Activated CD4-positive, alpha-beta T cell treated with anti-CD3 and anti-CD28 coated beads for 48 hours (primary cell): ENCODE measurements at places on chromosomes 16 and 17.

GRCh38 chr17:35725058-35725457, 6.4 kb upstream of the RASL10B start:
- no peak for DNase-seq

DNA sequence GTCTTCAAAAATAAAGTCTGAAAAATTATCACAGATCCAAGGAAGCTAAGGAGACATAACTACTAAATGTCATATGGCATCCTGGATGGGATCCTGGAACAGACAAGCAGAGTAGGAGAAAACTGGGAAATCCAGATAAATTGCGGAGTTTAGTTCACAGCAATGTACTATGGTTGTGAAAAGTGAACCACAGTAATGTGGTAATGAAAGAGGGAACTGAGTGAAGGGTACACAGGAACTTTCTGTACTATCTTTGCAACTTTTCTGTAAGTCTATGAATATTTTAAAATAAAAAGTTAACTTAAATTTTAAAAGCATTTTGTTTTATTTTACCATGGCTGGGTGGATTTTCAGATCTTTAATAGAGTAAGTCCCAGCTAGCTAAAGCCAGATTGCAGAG, 16.3 kb downstream of the SLFN12L start:
- no peak for DNase-seq

GRCh38 chr16:13332713-13333255, 431.4 kb downstream of the SHISA9 start:
- DNase-seq = no peak

DNA sequence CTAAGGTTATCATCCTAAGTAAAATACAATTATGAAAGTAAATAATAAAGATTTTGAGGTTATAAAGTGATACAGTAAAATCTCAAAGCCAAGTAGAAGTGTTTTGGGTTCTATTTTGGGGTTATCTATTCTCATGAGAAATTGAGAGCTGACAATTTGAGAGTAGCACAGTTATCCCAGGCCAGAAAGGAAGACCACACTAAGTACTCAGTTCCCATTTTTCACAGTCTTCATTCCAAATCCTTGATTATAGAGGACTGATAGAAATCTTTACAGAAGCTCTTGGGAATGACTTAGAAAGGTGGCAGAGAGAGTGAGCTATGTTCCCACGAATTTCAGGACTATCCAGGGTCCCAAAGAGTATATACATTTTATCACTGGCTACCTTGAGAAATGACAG, 4.6 kb downstream of the GFOD2 start:
- no peak for DNase-seq

DNA sequence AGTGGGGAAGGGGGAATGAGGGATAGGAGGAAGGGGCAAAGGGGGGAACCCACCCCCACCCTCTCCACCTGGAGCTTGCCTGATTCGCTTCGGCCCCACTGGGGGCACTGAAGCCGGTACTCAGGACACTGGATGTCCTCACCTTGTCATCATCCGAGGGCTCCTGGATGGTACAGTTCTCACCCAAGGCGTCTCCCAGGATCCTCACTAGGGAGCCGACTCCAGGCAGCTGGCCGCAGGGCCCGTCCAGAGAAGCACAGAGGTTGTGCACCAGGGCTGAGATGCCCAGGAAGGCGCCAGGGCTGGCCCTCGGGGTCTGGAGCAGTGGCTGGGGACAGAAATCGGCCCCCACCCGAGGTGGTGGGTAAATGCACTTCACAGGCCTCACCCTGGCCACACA, 92.3 kb downstream of the LITAF start:
- no peak for DNase-seq

GRCh38 chr16:13348416-13348815, 447.0 kb downstream of the SHISA9 start:
- no peak for DNase-seq

DNA sequence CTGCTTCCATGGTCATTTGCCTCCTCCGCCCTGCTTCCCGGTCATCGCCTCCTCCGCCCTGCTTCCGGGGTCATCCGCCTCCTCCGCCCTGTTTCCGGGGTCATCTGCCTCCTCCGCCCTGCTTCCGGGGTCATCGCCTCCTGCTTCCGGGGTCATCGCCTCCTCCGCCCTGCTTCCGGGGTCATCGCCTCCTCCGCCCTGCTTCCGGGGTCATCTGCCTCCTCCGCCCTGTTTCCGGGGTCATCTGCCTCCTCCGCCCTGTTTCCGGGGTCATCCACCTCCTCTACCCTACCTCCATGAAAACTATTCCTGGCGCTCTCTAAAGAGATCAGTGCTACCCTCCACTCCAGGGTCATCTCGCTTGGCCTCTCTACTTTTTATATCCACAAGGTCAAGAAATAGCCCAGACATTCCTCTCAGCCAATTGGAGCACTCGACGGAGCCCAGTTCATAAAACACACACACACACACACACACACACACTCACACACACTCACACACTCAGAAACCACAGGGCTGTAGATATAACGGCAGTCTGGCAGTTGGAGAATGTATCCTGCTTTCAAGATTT, 44.8 kb downstream of the TRARG1 start:
- no peak for DNase-seq

DNA sequence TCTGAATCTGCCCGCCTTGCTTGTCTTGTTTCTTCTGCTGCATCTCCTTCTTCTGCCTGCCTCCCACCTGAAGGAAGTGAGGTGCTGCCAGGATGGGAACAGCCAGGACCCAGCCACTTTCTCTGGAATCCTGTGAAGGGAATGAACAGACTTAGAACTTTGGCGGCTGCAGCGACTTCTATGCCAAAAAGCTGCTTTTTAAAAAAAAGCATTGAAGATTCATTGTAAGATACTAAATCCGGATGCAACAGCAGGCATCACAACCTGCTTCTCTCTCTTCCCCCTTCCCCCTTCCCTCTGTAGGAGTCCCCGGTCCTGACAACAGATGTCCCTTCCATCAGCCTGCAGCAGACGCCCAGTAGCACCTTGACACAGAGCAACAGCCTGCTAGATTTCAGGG, 176.3 kb downstream of the HS3ST4 start:
- no peak for DNase-seq

GRCh38 chr16:81041696-81042095, 6.1 kb downstream of the ATMIN start:
- DNase-seq = no peak

- no peak for DNase-seq
Measured at GRCh38 chr16:3383045-3383448, 17.8 kb downstream of the ZSCAN32 start.

DNA sequence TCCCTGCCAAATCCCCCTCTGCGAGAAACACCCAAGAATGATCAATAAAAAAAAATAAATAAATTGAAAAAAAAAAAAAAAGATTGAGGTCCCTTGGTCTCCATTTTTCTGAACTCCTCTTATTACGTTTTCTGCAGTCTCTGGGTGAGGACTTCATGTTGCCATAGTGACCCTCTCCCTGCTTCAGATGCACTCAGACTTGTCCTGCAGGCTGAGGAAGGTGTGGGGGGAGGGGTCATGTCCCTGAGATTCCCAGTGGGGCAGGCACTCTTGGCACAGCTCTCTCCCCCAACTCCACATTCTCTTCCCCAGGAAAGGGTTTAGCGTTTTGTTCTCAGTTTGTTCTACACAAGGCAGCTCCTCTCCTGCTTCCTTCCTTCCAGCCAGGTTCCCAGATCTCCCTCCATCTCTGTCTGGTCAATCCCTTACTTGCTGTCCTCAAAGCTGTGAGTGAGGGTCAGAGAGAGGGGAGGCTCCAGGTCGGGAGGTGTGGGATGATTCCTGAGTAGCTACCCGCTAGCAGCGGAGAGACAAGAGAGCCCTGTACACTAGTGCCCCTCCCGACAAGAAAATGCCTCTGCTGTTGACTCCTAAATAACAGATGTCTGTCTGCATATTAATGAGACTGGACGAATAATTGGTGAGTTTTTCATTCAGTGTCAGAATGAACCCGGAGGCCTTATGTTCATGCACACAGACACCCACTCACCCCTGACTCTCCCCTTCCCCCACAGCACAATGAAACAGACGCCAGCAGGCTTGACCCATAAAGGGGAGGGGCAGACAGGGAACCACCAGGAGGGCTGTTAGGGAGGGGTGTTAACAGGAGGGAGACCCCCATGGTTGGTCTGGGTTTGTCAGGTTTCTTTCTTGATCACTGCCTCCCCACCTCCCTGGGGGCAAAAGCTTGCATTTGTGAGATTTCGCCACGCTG, 9.2 kb downstream of the RND2 start:
- no peak for DNase-seq

DNA sequence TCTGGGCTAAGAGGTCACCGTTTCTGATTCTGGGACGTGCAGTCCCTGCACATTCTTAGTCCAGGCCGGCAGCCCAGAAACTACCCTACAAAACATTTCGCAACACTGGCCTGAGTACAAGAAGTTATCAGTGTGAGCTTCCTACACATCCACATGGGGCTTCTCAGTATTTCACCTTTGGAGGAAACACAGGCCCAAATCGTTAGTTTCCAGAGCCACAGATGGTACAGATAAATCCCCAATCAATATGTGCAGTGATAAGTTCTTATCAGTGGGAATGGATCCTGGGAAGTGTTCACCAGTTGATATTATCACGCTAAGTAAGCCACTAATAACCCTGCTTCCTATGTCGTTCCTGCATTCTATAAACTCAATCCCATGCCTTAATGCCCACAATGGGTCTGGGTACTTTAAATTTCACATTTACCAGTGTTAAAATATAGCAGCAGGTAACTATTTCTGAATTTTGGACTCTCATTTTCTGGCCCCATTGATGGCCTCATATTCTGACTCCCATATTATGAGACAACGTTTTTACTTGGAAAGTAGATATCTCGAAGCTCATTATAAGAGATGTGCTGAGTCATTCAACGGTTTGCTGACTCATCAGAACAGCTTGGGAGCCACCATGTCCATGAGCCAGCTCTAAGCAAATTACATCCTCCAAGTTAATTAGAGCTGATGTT, 370.2 kb upstream of the MAF start:
- no peak for DNase-seq

DNA sequence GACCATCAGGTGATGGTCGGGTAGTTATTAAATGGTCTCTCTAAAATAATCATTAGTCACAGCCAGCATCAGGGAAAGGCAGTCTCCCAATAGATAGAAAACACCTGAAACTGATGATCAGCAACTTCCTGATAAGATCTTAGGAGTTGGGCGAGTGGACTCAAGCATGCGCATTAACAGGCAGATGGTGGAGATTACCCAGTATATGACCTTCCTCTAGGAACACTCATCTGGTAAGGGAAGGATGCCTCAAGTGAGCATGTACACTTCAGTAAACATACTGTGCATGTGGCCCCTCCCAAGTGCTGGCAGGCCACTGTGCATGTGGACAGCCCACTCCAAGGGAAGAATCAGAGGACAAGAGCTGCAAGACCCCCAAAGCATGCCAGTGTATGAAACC, 105.9 kb downstream of the ABCC12 start:
- no peak for DNase-seq

GRCh38 chr16:31455601-31456314, 3.5 kb upstream of the ARMC5 start:
- peak; percentile 62 for DNase-seq

DNA sequence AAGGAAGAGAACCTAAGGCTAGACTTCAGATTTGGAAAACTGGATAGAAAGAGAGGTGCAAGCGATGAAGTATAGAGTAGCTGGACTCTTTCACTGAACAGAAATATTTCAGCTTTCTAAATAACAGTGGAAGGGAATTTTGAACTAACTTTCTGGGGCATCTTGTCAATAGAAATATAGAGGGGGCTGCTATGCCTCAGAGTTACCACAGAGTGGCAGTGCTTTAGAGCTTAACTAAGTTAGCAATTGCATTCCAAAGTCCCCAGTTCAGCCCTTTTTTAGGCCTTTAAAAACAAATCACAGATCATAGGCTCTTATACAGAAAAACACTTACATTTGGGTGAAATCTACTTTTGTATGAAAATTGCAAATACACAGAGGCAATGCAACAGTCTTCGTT, 154.2 kb upstream of the CDH8 start:
- DNase-seq = no peak

- no peak for DNase-seq
Measured at GRCh38 chr17:9298776-9299295, 276.8 kb downstream of the STX8 start.

GRCh38 chr17:17783825-17784656, 52.7 kb downstream of the SREBF1 start:
- peak; percentile 31 for DNase-seq

- DNase-seq = peak; percentile 56
Measured at GRCh38 chr17:50872710-50873424, 6.7 kb upstream of the TOB1 start.

DNA sequence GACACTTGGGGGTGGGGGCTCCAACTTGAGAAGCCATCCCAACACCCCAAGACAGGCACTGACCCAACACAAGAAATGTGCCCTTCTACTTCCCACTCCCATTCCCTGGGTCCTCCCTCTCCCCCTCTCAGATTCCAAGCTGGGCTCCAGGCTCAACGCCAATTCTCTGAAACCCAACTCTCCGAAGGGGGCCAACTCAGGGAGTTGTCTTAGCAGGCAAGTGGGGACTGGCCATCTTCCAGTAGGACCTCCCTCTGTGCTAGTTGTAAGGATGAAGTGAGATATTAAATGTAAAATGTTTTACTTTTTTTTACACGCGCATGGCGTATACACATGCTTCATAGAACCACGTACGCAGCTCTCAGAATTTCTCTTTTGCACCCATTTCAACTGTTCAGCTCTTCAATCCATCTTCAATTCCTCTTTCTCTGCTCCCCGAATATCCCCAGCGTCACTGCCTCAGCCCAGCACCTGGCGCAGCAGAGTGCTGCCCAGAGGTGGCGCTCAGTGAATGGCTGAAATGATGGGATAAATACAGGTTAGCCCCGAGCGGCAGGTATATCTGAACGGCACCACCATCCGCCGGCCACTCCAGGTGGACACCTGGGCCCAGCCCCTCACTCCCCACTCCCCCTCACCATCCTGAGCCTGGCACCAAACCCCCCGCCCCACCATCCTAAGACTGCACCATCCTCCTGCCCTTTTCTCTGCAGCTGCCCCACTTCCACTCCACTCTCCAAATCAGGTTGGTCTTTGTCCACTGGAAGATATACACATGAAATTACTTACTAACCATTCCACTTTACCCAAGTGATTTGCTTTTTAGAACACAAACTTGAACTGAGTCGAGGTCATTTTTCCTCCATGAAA, 43.9 kb upstream of the TNRC6C start:
- DNase-seq = no peak

- no peak for DNase-seq
Measured at GRCh38 chr17:13419676-13420075, 182.1 kb downstream of the HS3ST3A1 start.

DNA sequence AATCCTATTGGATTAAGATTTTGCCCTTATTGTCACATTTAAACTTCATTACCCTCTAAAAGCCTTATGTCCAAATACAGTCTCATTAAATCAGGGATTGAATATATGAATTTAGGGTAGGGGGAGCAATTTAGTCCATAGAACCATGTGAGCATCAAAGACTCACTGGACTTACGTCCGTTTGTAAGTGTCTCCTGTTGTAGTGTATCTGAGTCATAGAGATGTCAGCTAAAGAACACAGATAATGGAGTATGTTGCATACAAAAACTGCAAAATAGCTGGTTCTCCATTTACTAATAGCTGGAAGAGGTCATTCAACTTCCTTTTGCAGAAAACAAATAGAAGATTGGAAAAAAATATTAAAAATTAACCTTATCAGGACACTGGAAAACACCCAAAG, 599.1 kb upstream of the SOX9 start:
- no peak for DNase-seq
